Activated naive CD8-positive, alpha-beta T cell treated with anti-CD3 and anti-CD28 coated beads, Interleukin-2, amount 50 U/mL, for 24 hours (primary cell): ENCODE measurements at places on chromosomes 12 and 14.

GRCh38 chr12:66896797-66897196, 217.9 kb upstream of the GRIP1 start:
- no peak for DNase-seq

GRCh38 chr14:57962325-57963035, 96.6 kb upstream of the SLC35F4 start:
- DNase-seq: no peak

DNA sequence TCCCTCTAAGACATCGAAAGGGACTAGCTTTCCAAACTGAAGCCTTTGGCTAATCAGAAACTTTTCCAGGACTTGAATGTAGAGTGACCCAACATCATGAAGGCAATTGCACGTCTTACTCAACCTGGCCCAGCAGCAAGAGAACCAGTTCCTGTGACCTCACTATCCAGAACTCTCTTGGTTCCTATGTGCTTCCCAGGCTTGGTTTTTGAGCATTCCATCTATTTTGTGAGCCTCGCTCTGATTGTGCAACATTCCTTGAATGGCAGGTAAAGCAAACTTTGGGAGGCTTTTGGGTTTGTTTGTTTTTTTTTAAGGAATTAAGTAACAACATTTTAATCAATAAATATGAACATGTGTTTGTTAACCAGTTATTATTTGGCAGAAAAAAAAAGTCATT, 183.6 kb upstream of the EGLN3 start:
- no peak for DNase-seq

DNA sequence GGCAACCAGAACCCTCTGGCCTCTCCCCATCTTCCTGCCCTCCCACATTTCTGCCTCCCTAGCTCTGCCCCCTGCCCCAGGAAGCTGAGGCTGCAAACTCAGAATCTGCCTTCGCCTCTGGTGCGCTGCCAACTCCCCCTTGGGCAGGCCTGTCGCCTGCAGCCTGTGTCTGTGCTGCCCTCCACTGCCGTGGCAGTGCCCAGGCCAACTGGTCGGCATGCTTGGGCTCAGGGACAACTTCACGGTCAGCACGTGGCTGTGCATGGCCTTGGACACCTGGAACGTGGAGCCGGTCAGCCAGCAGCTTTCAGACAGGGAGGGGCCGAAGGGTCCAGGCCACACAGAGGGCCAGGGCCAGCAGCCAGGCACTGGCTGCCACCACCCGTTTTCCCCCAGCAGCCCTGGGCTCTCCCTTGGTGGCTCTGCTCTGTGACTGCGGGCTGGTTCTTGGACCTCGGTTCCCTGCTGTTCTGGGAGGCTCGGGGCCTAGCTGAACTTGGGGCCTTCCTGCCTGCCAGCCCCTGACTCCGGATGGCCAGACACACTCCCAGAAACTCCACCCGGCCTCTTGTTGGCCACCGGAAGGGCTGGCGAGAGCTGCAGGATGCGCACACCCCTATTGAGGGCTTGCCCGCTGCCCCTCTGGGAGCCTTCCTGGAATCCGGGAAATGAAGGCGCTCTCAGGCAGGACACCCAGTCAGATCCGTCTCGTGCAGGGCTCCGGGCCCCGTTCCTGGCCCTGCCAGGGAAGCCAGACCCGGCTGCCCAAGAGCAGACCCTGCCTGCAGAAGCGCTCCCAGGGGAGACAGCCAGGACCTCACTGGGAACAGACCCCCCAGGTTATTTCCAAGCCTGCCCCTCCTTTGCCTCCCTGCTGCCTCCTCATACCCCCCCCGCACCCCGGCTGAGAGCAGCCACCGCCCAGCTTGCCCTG, 34.2 kb upstream of the PPP1R13B start:
- DNase-seq: no peak

DNA sequence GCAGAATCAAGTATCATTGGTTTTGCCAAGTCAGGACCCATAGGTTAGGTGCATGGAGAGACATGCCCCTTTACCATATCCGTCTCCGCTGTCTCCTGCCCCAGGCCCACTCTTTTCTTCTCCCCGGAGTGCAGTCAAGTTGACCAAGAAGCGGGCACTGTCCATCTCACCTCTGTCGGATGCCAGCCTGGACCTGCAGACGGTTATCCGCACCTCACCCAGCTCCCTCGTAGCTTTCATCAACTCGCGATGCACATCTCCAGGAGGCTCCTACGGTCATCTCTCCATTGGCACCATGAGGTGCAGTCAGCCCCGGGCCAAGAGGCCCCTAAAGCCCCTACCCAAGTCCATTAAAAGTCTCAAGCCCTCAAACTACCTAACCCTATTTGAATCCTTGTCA, 5.0 kb downstream of the GLI1 start:
- no peak for DNase-seq

- DNase-seq: peak; percentile 87
These were observed 10.6 kb downstream of the DDX54 start for GRCh38 chr12:113174461-113175384.

DNA sequence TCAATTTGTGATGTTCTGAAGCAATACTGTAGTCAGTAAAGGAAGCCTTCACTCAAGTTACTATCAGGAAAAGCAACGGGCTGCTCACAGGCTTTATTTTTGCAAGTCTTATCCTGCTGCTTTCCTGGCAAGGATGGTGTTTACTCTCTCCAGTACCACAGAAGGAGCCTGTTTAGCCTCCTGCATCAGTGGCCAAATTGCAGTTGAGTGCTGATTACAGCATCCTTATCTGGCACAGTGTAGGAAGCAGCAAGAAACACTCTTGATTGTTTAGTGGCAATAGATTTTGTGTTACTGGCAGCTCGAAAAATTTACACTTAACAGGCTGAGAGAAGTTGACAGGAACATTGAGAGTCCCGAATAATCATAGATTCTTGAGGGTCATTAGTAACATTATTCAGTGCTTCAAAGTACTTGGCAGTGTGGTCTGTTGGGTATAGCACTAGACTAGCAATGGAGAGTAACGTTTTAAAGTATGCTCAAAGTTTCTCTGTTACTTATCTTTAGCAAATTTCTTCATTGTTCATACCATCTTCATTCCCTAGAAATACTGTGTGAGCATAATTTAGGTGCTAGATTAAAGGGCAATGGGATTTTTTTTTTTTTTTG, 11.7 kb downstream of the TULP3 start:
- DNase-seq: no peak

DNA sequence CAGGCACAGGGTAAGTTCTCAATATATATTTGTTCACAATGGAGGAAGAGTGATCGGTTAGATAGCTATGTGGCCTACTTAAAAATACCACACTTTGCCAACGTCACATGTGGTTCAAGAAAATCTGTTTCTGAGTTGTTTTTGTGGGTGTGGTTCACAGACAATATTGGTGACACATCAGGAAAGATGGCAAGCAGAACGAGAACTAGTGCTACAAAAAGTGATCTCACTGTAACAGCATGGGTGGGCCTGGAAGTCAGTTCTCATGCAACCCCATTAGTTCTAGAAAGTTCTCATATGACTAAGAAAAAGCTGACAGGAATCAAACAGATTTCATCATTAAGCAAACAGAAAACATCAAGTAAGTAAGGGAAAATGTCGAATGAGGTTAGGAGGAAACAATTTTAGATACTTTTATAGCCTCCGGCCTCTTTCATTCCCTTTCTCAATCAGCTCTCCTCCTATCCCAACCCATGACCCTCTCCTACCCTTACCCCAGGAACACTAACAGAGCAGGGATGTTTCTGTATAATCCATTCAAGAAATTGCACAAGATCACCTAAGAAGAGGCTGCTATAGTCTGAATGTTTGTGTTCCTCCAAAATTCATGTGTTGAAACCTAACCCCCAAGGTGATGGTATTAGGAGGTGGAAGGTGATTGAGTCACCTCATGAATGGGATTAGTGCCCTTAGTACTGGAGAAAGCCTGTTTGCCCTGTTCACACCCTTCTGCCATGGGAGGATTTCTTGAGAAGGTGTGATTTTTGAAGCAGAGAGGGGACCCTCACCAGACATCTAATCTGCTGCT, 15.5 kb upstream of the NTN4 start:
- DNase-seq: no peak

DNA sequence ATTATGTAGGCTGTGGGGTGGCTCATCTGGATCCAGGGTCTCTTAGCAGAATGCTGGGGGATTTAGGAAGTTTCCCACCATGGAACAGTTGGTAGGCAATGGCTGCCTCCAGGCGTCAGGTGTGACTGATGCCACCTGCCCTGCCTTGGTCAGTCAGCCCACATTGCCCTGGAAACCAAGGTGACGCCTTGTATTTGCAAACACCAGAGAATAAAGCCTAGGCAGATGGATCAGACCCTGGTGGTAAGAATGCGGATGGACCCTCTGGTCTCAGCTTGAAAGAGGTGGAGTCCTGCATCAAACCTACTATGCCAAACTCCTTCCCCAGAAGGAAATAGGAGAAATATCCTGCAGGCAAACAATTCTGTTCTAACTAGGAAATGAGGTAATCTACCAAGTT, 38.2 kb downstream of the NCKAP5L start:
- DNase-seq: no peak

GRCh38 chr12:122182887-122183587, at the start of gene LRRC43:
Gene LRRC43, plus strand, starts transcription at chr12:122183123. Its CDS starts 22 bp downstream, at chr12:122183145.
- peak; percentile 33 for DNase-seq

- no peak for DNase-seq
These were observed 1.8 kb downstream of the STAC3 start for GRCh38 chr12:57248934-57249742.

GRCh38 chr14:71555654-71556559, 376.3 kb upstream of the RGS6 start:
- peak; percentile 58 for DNase-seq

- no peak for DNase-seq
These were observed 102.8 kb upstream of the TMCC3 start for GRCh38 chr12:94753036-94753679.

DNA sequence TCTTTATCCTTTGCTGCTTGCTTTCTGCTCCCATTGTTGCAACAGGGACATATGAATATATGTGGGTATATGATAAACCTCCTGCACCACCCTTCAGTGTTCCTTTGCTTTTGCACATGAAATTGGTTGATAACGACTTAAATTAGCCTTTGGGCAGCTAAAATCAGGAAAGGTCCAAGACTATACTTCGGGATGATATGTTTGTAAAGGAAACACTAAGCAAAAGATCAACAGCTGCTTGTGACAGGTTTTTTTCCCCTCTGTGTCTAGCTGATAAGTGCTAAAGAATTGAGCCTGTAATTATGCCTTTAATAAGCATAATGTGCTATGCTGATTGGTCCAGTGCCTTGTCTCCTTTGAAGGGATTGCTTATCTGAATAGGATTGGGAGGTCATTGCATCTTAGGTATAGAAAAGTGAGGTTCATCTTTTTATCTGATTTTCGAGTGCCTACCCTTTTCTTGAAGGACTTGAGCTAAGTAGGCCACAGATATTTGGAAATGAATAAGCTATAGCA, 59.4 kb downstream of the PPHLN1 start:
- no peak for DNase-seq

GRCh38 chr14:99807413-99808153, 14.4 kb downstream of the EML1 start:
- DNase-seq: no peak

GRCh38 chr14:34147461-34147860, 196.6 kb upstream of the EGLN3 start:
- no peak for DNase-seq

DNA sequence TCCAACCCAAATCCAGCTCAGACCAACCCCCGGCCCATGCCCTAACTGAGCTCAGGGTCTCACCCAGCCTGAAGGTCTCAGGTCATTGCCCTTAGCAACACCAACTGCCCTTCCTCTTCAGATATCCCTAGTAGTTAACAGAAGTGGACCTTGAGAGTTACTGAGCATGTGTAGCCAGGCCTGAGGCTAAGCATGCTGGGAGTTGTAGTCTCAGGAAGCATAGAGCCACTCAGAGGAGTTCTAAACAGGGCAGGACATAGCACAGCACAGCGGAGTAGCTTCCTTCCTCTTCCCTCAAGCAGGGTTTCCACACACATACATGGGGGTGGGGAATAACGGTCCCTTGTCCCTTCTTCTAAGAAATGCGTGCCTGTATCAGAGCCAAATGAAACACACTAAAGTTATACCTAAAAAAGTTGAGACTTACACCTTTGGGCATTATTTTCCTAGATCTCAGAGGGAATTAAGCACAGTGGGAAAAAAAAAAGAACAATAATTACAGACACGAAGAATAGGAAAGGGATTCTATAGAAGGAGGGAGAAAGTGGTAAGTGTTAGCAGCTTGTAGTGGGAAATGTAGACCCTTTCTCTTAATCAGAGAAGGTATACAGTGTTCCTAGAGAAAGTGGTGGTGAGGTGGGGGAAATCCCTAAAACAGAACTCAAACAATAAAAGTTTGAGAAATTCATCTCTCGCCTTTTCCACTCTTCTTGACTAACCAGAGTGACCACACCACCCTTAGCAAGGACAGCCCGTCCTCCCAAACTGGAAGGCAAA, 4.4 kb downstream of the KMT2D start:
- peak; percentile 38 for DNase-seq

GRCh38 chr12:50188875-50189575, 21.9 kb upstream of the CERS5 start:
- peak; percentile 10 for DNase-seq

- DNase-seq: peak; percentile 26
These were observed 567.6 kb downstream of the BCL11B start for GRCh38 chr14:98704441-98704840.

DNA sequence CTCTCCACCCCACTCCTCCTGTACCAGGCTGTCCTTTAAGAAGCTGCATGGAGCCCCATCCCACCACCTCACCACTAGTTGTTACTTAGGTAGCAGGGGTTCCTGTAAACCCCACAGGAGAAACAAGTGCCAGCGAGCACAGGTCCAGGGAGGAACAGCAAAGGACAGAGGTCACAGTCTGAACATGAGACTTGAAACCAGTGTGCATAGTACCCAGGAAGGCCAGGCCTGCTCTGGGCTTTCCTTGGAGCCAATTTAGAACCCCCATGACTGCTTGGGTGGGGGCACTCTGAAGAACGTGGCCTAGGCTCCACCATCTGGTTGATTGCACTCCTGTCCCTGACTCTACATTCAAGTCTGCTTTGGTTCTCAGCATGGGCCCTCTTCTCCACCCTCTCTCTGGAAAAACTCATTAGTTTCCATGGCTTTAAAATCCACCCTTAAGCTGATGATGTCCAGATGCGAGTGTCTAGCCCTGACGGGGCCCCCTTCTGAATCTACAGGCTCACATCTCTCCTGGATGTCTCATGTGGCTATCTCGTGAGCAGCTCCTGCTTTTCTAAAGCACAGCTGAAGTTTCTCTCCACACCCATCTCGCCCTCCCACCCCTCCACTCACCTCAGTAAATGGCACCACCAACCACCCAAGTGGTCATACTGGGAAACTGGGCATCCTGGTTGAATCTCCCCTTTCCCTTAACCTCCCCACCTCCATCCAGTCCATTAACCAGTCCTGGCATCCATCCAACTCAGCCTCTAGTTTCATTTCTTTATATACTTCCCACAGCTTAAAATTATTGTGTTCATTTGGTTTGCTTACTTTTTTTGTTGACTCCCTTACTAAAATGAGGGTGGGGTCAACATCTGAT, 8.4 kb downstream of the KRT3 start:
- DNase-seq: no peak

GRCh38 chr12:128976120-128976738, 123.0 kb downstream of the GLT1D1 start:
- peak; percentile 37 for DNase-seq

DNA sequence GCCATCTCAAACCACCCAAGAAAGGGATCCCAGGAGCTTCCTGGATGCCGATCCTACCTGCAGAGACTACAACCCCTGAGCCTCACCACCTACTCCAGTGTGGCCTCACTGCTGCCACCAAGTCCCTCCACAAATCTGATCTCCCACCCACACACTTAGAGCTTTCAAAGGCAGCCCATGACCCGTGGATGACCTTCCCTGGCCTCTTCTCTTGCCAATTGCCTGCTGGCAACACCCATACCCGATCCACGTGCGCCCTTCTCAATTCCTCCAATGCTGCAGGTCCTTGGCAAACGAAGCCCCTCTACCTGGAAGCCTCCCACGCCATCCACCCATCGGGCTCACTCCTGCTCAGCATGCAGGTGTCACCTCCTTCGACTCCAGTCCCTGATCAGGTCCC, 30.7 kb downstream of the HVCN1 start:
- DNase-seq: no peak
